NCI-H1694 treated with DMSO at 0.1 percent for 48 hours (cell line): ENCODE measurements at places on chromosomes 16 and 17.

DNA sequence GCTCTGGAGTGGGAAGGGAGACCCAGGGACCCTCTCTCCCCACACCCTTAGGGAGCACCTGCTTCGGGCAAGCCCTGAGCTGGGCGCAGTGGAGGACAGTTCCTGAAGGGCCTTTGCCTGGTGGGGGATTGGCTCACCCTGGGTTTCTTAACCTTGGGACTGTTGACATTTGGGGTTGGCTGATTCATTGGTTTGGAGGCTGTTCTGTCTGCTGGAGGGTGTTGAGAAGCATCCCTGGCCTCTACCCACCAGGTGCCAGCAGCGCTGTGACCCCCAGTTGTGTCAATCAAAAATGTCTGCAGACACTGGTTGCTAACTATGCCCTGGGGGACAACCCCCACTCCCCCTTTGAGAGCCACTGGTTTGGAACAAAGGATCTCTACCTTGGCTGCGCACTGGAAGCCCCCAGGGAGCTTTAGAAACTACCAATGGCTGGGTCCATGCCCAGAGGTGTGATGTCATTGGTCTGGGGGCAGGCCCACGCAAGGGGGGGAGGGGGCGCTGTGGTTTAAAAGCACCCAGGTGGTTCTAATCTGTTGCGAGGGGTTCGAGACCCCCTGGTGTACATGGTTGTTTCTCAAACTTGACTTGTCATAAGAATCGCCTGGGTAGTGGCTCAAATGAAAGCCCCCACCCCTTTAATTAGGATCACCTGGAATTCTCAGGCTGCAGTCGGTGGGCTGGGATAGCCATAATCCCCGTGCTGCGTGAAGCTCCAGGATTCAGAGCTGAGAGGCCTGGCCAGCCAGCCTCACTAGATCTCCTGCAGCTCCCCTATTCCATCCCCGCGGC is 151.9 kb upstream of the GSE1 start:
- DNase-seq = peak; percentile 81

- DNase-seq = peak; percentile 53
Measured at GRCh38 chr17:73588891-73589290, 55.4 kb downstream of the SDK2 start.

- no peak for DNase-seq
Measured at GRCh38 chr17:66347661-66348514, 45.5 kb downstream of the PRKCA start.

DNA sequence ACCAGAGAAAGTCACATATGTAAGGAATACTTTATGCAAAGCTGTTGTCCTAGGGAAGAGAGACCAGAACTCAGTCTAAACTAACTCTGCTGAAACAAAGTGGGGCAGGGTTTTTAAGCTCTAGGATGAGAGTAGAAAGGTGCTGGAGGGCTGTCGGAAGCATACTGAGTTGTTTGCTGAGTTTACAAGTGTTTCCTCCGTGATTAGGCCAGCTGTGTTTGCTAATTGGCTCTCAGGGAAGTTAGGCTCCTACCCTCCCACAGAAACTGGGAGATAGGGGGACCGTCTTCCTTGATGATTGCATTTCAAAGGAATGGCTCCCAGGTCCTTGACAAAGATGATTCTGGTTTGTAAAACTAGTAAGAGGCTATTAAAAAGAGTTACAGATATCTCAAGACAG is 24.4 kb upstream of the CRYM start:
- DNase-seq = no peak
